ENCODE measurements at places on chromosomes 2 and 18.

- no peak for DNase-seq
Measured at GRCh38 chr2:38113981-38114708, 38.2 kb upstream of the CYP1B1 start.

DNA sequence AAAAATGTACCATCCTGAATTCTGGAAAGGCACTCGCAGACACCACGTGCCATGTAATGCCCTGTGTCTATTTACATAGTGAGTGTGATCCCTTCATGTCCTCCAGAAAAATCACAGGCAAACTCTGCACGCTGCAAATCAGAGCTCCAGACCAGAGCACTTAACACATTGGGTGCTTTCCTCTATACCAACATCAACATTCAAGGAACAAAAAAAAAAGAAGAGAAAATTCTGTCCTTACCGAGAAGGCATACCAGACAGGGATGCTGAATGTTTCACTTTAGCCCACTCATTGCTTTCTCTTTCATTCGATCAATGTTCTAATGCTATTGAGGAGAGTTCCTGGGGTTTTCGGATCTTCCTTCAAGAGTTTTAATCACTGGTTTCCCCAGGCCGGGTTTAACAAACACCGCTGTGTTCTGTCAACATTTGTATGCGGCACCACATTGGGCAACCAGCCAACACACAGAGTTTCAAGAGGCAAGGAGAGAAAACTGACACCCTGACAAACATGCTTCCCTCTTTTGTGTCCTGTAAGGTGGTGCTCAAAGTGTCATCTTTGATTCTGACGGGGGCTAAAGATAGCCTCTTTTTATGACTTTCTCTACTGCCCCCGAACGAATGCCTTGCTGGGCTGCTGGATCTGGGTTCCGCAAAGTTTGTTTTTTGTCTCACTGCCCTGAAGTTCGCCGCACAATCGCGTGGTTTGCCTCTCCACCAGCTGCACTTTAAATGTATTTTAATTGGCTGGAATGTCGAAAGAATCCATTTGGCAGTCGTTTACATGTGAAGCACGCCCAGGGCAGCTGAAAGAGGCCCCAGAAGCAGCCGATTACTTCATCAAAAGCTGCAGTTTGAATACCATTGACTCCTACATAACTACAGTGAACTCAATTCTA lies 106.4 kb upstream of the NCKAP5 start:
- DNase-seq, result peak; percentile 78

- DNase-seq, result no peak
Measured at GRCh38 chr2:120873958-120874887, 138.6 kb downstream of the GLI2 start.

- no peak for DNase-seq
Measured at GRCh38 chr2:170928036-170928823, 823 bp upstream of the GORASP2 start.

GRCh38 chr18:46656326-46657114 lies 500 bp downstream of the LOXHD1 start:
- DNase-seq, result no peak

DNA sequence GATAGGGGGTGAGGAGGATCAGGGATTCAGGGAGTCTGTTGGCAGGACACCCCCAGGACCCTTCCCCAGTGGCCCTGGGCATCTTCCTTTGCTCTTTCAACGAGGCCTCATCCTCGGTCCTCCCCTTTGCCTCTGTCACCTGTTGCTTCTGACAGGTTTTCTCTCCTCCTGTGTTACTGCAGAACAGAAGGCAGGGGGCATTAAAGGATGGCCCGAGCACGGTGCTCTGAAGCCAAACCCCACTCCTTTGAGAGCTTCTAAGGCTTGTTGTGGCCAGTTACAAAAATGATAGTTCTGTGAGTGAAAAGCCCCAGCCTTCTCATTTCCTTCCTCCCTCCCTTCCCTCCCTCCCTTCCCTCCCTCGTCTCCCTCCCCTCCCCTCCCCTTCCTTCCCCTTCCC lies 82.5 kb downstream of the THNSL2 start:
- no peak for DNase-seq

- DNase-seq, result no peak
Measured at GRCh38 chr2:174158003-174158402, 90.3 kb downstream of the OLA1 start.

GRCh38 chr18:26301681-26302080 lies 75.4 kb downstream of the TAF4B start:
- DNase-seq, result no peak

- DNase-seq, result peak; percentile 19
Measured at GRCh38 chr2:161998857-161999256, 75.2 kb downstream of the DPP4 start.

DNA sequence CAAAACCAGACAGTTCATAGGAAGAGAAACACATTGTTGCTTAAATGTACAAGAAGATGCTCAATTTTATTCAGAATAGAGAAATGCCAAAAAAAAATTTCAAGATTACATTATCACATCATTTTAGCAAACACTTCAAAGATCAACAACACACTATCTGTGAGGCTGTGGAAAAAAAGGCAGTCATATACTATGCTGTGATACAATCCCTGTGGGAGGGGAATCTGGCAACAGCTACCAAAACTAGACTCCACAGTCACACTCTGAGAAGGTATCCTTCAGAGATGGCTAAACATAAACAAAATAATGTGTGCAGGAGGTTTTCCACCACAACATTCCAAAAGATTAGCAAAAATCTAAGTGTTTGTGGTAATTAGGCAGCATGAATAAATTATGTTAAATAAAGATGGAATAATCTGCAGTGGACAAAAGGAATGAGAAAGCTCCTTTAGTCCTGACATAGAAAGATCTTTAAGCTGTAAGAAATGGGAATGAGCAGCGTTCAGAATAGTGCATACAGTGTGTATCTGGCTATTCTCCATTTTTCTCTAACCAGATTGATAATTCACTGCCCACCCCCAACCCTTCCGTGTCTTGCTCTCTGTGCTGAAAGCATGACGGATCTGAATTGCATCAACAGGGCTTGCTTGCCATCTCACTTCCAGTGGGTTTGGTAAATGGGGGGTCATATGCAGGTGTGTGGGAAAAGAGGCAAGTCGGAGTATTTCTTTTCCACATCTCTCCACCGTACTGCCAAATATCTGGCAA lies 329.6 kb downstream of the MBD2 start:
- DNase-seq, result no peak

- DNase-seq, result no peak
Measured at GRCh38 chr2:43324259-43325106, 98.1 kb upstream of the ZFP36L2 start.

- DNase-seq, result no peak
Measured at GRCh38 chr2:190415794-190416775, 7.9 kb downstream of the MFSD6 start.

- DNase-seq, result no peak
Measured at GRCh38 chr2:33425586-33426031, 50.8 kb upstream of the RASGRP3 start.

GRCh38 chr2:102185347-102185746 lies 1.5 kb upstream of the IL1RL2 start:
- DNase-seq, result no peak

- DNase-seq, result no peak
Measured at GRCh38 chr2:122009561-122009960, 254.1 kb downstream of the TSN start.

GRCh38 chr18:46672062-46672970 lies 15.3 kb upstream of the LOXHD1 start:
- no peak for DNase-seq

GRCh38 chr18:76487070-76487469 lies 8.0 kb downstream of the ZNF516 start:
- no peak for DNase-seq

DNA sequence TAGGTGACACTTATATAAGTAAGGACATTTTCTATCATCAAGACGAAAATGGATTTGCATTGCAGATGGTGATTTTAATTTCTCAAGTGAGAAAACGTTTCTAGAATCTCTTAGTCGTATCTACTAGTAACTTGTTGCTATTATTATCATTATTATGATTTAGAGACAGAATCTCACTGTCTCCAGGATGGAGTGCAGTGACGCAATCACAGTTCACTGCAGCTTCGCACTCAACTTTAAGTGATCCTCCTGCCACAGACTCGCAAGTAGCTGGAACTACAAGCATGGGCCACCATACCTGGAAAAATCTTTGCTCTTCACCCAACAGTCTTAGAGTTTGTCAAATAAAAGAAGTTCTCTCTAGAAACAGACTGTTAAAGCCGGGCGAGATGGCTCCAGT lies 37.6 kb upstream of the DDX18 start:
- no peak for DNase-seq

GRCh38 chr2:11710210-11710609 lies 36.2 kb upstream of the LPIN1 start:
- no peak for DNase-seq

- DNase-seq, result no peak
Measured at GRCh38 chr2:7508296-7508943, 591.2 kb downstream of the RNF144A start.

DNA sequence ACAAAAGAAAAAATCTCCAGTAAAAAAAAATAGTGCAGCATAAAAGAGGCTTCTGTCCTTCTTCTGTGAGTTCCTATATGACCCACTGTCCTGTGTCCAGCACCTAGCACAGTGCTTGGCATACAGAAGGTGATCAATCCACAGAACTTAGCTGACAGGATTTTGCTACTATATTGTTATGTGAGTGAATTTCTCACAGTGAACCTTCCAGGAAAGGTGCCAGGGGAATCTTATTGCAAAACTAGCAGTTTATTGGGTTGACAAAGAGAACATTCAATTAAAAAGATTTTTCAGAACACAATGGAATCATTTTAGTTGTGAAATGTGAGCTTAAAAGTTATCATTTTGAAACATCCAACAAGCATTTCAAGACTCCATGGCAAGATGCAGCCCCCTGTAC lies 12.4 kb upstream of the TRIB2 start:
- DNase-seq, result no peak

DNA sequence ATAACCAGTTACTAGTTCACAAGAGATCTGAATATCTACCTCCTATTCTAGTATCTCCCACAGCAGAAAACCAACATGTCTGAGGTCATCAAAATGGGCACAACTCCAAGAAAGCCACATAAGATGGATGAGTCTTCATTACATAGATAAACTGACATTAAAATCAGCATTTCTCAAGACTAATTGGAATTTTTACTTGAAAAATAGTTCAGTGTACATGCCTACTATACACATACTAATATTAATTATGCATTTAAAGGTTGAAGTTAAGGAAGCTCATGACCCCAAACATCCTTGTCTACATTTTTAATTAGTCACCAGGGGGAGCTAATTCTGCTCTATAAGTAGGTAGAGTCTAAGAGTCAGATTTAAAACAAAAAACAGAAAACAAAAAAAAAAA lies 41.9 kb downstream of the ZNF521 start:
- no peak for DNase-seq

- no peak for DNase-seq
Measured at GRCh38 chr2:235706506-235706905, 212.7 kb downstream of the AGAP1 start.

- peak; percentile 42 for DNase-seq
Measured at GRCh38 chr2:234550511-234551107, 53.7 kb upstream of the ARL4C start.

DNA sequence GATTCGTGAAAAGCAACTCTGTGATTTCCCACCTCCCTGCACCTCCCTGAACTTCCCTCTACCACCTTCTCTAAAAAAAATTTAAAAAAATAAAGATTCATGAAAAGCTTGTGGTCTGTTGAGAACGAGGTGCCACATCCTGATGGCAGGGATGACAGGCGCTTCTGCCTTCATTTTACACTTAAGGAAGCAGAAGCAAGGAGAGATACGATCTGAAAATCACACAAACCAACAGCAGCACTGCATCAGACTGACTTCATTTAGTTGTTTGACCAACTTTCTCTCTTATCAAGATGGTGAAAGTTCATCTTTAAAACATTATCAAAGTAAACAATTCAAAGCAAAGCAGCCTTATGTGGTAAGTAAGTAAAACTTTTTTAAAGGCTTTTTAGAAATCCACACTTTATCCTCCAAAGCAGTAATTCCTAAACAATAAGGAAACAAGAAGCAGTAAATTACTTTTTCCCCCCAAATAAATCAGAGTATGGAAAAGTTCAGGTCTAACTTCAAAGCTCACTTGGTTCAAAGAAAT lies 15.5 kb downstream of the WDFY1 start:
- no peak for DNase-seq

- DNase-seq, result no peak
Measured at GRCh38 chr18:51168026-51168742, 29.3 kb downstream of the MEX3C start.

DNA sequence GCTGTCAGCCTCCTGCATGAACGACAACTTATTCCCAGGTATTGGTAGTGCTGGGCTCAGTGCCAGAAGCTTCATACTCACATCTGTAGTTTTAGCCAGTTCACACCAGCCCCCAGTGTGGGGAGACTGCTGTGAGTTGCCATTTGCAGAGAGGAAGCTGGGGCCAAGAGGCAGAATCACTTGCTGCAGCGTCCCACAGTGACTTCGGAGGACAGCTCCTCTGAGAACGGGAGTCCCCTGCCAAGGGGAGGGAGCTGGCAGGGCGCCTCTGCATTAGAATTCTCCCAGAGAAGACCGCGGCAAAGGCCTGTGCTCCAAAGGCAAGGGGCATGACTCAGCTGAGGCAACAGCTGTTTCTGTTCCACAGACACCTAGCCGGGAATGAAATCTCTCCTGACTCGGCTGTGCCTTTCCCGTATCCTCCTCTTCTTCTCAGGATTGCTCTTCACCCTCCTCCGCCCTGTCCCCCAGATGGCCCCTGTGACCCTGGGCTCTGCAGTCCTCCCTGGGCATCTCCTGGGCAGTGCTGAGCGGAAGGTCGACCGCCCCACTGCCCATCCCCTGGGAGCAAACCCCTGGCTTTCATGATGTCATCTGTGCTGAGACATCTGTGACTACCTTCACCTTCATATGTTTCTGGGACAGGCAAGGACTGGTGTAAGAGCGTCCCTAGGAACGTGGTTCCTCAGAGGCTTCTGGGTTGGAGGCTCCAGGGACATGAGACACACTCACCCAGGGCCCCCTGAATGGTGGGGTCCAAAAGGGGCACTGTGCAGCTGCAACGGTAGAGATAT lies 18.0 kb downstream of the MAL start:
- DNase-seq, result peak; percentile 82

DNA sequence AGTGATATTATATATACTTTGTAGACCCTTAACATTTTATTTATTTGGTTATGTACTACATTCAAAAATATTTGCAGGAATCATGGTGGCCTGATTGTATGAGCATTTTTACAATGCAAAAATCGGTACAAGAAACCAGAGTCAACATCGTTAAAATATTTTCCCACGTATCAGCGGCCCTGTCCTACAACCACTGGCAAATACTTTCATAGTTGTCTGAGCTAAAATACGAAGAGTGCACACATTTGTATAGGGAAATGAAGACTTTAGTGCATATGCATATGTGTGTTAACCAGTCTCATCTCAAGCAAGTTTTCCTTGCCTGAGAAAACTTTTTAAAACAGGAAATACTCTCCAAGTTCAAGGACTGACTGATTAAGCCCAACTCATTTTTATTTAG lies 35.9 kb downstream of the CCDC102B start:
- no peak for DNase-seq

DNA sequence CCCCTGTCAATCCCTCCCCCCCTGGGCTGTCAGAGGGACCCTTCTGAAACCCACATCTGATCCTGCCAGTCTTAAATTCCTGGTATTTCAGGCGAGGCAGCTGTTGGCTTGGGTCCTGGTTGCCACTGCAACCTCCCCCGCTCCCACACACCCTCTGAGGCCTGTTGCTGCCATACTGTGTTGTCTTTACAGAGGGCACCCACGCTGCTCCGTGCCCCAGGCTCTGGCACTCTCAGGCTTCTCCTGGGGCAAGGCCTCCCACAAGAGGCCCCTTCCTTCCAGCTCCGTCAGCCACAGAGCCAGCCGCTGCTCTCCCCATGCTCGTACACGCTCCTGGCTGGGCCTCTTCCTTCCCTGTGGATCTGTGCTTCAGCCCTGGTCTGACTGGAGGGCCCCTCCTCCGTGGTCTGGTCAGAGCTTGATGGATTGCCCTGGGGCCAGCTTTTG lies 8.6 kb downstream of the CABLES1 start:
- DNase-seq, result no peak
